Nucleus accumbens (tissue), 56 donors: ENCODE measurements at places on chromosomes 3 and 15.

- DNase-seq, result no peak
Measured at GRCh38 chr15:94834494-94834893, 603.1 kb downstream of the MCTP2 start.

DNA sequence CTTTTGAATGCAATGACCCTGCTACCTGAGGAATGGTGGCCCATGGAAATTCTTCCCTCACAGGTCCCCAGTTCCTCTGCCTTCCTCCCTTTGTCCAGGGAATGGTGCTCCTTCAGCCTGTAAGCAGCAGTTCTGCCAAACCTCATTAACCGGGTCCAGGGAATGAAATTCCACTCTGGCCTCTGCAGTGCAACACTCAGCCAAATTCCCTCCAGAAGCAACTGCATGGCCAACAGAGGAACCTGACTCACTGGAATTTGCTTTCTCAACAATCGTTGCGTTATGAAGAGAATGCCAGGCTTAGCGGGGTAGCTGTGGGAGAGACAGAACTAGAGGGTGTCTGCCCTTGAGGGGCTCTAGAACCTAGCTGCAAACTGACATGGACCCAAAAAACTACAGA, 449.4 kb upstream of the PROK2 start:
- no peak for DNase-seq

- no peak for DNase-seq
Measured at GRCh38 chr3:149128821-149129220, 617 bp upstream of the HPS3 start.

GRCh38 chr3:133301731-133302130, 98.1 kb upstream of the BFSP2 start:
- DNase-seq, result no peak

GRCh38 chr3:51997935-51998596, 2.4 kb upstream of the RPL29 start:
- DNase-seq, result no peak
